Stimulated activated CD8-positive, alpha-beta memory T cell treated with anti-CD3 and anti-CD28 coated beads, Interleukin-4, amount 100 ng/mL, for 1 hour (primary cell): ENCODE measurements at places on chromosomes 16 and 17.

- DNase-seq = no peak
Measured at GRCh38 chr16:65634291-65634690, 512.4 kb upstream of the CDH11 start.

- no peak for DNase-seq
Measured at GRCh38 chr17:73956595-73957465, 246.6 kb upstream of the RPL38 start.

GRCh38 chr16:28180655-28181460 lies 30.9 kb downstream of the XPO6 start:
- no peak for DNase-seq

- no peak for DNase-seq
Measured at GRCh38 chr17:18968345-18968744, 16.4 kb downstream of the SLC5A10 start.

DNA sequence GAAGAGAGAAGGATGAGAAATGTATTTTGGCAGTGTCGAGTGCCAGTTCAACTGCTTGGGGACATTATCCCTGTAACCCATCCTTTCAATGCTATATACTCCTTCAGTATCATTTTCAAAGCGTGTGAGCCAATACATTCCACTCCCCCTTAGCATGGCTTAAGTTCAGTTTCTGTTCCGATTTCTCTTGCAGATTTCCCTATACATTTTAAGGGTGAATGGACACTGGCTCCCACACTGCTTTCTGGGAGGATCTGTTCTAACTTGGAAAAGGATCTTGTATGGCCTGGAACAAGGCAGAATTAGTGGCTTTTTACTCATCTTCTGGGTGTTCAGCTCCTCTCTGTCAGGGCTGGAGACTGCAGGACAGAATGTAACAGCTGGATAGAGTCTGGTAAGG lies 333.8 kb downstream of the HAPSTR1 start:
- DNase-seq = no peak

DNA sequence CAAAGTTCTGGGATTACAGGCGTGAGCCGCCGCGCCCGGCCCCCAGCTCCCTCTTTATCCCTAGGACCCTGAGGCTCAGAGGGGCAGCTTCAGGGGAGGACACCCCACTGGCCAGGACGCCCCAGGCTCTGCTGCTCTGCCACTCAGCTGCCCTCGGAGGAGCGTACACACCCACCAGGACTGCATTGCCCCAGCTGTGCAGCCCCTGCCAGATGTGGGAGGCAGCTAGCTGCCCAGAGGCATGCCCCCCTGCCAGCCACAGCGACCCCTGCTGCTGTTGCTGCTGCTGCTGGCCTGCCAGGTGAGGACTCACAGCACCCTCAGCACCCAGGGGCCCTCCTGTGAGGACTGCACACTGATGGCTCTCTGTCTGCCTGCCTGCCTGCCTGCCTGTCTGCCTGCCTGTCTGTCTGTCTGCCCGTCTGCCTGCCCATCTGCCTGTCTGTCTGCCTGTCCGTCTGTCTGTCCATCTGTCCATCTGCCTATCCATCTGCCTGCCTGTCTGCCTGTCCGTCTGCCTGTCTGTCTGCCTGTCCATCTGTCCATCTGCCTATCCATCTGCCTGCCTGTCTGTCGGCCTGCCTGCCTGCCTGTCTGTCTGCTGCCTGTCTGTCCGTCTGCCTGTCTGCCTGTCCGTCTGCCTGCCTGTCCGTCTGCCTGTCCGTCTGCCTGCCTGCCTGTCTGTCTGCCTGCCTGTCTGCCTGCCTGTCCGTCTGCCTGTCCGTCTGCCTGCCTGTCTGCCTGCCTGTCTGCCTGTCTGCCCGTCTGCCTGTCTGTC lies 5.0 kb downstream of the GCGR start:
- DNase-seq = no peak

GRCh38 chr16:68235108-68235886 lies 630 bp downstream of the ESRP2 start:
- no peak for DNase-seq

- DNase-seq = no peak
Measured at GRCh38 chr17:79530361-79531105, 80.3 kb downstream of the RBFOX3 start.

GRCh38 chr17:81317961-81318605 lies 23.0 kb upstream of the SLC38A10 start:
- DNase-seq = no peak

DNA sequence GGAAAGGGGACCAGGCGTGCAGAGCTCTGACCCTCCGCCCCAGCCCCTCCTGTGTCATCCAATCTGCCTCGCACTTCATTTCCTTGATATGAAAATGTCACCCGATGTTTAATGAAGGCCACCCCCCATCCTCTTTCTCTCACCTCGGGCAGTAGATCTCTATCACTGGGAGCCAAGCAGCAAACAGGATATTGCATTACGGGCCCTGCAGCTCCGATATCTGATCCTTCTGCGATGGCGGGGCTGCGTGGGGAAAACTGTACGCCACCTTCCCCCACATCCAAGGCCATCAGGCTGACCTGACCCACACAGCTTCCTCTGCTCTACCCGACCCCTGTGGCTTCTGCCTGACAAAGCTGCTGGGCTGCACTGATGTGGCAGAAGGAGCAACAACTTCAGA lies 74.9 kb downstream of the DYNLRB2 start:
- no peak for DNase-seq

DNA sequence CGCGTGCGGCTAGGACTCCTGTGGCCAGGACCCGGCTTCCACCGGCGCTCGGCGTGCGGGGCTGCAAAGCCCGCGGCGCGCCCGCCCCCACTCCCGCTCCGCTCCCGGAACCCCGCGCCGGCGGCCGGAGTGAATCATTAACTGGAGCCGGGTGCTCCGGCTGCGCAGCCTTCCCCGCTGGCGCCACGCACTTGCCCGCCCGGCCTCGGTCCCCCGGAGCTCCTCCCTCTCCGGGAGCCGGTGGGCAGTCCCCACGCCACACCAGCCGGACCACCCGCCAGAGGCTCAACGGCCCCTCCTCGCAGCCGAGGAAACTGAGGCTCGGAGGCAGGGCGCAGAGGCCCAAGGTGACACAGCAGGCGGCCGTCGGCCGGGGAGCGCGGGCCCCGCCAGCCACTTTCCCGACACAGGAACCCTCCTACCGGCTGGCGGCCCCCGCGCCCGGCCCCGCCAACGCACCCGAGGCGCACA lies 580 bp downstream of the BCAR1 start:
- no peak for DNase-seq

- DNase-seq = no peak
Measured at GRCh38 chr17:7122381-7122780, 7.8 kb upstream of the ASGR2 start.
